ENCODE measurements at places on chromosomes 3 and 15.

DNA sequence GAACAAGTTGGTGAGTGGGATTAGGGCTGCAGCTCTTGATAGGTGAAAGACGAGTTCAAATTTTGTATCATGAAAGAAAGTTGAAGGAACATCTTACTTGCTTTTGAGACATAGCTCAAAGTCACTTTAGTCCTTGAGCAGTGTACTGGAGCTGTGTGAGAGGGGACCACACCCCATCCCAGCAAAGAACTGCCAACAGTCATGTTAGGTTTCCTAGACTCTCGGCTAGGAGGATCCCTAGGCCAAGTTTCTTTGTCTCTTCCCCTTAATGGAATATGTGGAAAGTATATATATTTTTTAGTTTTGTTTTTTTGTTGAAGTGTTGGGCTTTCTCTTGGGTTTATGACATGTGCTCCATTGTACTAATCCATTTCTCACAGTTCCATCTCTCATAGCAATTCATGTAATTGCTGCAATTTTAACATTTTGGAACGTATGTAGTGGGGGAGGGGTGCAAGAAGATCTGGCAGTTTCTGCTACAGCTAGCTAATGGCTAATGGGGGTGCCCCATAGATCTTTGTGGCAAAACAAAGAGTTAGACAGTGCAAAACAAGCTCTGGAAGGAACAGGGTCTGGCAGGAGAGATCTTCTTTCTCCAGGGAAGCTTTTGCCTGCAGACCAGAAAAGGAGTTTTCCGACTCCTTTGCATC, 25.1 kb downstream of the TLNRD1 start:
- DNase-seq: no peak

DNA sequence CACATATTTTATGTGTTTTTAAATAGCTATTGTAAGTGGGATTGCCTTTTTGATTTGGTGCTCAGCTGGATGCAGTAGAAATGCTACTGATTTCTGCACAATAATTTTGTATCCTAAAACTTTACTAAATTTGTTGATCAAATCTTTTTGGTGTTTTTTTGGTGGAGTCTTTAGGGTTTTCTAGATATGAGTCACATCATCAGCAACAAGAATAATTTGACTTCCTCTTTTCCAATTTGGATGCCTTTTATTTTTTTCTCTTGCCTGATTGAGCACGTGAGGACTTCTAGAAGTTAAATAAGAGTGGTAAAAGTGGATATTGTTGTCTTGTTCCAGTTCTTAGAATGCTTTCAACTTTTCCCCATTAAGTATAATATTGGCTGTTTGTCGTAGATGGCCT, 51.3 kb downstream of the TLNRD1 start:
- no peak for DNase-seq

DNA sequence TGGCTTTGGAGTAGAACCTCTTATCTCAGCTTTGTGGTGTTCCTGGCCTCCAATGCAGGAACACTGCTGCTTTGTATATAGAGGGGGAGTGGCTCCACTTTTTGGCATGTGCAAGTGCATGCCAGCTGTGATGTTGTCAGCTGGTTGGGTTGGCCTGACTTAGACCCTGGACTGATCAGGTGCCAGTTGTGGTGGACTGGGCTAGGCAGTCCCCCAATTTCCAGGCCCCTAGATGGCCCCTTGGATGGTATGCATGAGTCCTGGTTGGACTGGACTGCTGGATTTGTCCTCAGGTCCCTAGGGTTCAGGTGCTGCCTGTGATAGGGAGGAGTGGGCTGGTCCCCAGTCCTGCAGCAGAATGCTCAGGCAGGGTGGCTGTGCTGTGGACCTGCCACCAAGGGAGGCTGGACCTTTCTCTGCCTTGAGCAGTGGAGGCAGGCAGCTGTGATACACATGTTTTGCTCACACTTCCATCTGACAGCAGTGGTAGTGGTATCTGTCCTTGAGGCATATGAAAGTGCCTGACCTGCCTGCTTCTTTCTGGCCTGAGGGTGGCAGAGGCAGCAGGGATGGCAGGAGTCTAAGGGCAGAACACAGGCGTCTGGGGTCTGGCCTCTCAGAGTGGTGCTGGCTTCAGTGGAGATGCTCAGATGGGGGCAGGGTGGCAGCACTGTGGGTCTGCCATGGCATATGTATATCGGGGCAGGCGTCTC, 74.8 kb downstream of the STXBP5L start:
- no peak for DNase-seq

GRCh38 chr15:60343221-60343970, 54.4 kb downstream of the ANXA2 start:
- no peak for DNase-seq

- no peak for DNase-seq
These were observed 370.9 kb downstream of the NSUN3 start for GRCh38 chr3:94433811-94434210.

DNA sequence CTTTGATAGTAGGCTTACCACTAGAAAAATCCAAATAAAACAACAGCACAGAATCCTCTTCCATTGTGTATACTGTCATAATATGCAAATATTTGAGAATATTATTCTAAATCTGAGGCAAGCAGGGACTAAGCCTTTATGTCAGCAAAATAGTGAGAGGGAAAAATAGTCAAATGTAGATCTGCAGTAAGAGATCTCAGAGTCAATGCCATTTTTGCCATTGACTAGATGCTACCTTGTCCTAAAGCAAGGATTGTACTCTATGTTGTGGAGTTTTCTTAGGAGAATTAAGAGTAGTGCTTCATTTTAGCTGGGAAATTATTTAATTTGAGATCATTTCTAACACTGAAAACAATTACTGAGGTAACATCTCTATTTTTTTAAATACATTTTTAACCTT, 50.2 kb downstream of the IQCH start:
- DNase-seq: no peak

DNA sequence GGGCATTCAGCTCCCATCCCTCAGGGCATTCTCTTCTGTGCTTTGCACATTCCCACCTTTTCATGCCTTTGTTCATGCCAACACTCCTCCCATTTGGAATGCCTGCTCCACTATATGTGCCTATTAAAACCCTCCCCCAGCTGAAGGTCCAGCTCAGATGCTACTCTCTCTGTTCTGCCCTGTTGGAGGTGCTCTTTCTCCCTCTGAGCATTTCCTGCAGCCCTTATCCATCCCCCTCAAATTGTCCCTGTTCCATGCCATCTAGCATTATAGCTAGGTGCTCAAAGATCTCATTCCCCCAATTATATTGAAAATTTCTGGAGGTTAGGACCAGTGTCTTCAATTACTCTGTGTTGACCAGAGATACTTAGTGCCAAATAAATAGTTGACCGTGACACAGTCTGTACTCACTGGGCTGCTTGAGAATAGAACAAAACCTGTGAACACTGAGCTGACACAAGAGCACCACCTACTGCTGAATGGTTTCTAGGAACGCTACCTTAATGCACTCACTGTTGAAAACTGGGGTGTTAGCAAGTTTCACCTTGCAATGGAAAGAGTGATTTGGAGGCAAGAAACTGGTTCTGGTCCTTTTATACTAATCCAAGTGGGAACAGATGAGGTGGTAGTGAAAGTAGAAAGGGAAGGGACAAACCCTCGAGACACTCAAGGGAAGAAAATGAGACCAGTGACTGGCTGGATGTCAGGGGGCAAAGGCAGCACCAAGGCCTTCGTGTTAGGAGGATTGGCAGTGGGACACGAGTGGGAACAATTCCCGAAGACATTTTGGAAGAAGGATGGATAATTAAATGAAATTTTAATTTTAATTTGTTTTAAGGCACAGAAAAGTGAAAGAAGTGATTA, 289.8 kb upstream of the ROPN1 start:
- peak; percentile 28 for DNase-seq

GRCh38 chr3:124217542-124217941, 225.6 kb upstream of the ROPN1 start:
- DNase-seq: no peak

- no peak for DNase-seq
These were observed 3.7 kb upstream of the SLC6A6 start for GRCh38 chr3:14398797-14399106.

DNA sequence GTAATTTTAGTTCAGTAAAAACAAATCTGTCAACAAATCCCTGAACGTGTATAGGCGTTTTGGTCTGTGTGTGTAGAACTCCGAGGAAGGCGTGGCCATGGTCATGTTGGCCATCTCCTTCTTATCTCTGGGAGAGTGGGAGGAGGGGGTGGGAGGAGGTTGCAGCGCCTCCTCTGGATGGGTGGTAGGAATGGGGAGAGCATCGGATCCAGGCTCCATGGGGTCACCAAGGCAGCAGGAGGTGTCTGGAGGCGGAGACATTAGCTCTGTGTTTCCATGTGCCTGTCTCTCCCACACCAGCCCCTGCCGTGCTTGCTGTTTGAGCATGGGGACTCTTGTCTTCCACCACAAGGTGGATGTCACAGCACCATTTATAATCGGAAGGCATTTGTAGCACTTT, 34.5 kb upstream of the TRPM1 start:
- DNase-seq: no peak

- no peak for DNase-seq
These were observed 188.6 kb upstream of the TBL1XR1 start for GRCh38 chr3:177385831-177386301.

- DNase-seq: no peak
These were observed 10.7 kb upstream of the MYO5C start for GRCh38 chr15:52306270-52306669.

GRCh38 chr3:175108613-175109151, 249.5 kb downstream of the NAALADL2 start:
- DNase-seq: no peak

DNA sequence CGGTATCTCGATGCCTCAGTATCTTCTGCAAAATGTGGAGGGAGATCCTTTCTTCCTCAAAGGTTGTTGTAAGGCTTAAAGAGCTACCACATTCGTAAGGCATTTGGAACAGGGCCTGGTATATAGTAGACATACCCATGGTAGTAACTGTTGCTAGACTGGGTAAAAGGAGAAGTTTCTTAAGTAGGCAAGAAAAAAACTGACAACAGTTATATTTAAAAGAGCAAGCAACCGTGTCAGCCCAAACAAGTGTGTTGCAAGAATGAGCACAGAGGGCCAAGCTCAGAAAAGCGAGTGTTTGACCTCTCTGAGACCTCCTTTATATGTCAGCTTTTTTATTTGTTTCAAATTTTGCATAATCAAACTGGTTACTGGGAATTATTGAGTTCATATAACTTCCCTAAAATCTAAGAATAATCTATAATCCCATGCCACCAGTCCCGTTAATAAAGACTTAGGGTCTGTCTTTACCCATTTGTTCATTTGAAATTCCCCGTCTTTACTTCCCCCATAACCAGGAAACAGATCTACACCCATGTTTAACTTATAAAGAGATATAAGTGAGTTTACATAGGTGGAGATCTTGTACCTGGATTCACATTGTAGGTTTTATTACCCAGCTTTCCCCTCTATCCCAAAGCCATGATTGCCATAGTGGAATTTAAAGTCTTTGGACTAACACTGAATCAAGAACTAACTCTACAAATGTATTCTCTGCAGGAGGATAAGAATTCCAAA, 7.3 kb downstream of the B3GNT5 start:
- no peak for DNase-seq

DNA sequence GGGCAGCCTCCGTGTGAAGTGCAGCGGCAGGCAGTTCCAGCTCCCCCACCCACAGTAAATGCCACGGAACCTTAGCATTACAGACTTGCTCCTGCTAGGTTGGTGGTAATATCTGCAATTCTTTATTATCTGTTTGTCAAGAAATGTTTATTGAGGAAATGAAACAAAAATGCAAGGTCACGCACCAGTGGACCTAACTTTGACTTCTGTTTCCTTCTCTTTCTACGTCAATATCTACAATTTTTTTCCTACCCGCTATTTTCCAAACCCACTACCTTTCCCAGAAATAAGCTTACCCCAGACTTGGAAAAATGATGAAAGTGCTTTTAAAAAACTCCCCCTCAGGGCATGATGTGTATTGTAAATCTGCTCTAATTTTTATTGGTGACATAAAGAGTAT, 18.9 kb downstream of the ILDR1 start:
- no peak for DNase-seq

DNA sequence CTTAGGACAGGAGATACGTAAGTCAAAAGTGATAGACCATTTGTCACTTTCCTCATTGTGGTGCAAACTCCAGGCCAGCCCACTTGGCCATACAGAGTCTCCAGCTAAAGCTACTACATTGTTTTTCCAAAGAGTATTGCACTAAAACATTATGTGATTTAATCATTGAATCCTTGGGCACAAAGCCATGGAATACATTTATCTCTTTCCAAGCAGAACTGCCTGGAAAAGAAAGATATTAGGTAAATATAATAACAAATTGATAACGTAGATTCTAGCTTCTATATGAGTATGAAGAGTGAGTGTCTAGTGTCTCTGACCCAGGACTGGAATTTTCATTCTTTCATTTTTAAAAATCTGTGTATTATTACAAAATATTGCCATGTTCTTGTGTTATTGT, 863.7 kb upstream of the SEMA6D start:
- no peak for DNase-seq

DNA sequence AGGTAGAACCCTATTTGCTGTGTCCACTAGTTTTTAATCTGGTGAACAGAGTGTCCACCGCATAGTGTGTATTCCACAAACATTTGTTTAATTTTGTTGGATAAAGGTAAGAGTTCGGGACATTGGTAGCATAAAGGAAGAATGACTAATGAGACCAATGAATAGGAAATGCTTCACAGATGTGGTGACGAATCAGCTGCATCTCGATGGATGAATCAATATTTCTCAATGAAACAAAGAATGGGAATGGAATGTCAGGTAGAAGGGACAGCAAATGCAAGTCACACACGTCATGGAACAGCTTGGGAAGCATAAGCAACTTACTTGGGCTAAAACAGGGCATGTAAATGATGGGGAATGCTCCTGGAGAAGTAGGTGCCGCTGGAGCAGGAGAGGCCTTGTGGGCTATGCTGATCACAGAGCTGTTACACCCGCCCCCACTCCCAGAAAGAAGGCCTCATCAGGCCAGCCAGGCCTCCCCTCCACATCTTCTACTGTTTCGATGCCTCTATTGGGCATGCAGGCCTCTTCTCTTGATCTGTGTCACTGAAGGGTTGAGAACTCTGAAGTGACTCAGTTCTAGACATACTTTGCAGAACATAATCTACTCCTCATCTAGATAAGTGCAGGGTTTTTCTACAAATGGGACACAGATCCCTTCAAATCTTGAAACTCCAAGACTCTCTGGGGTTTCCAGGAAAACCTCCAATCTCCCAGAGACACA, 120.0 kb upstream of the GADL1 start:
- DNase-seq: no peak

GRCh38 chr3:129230311-129231019, 18.9 kb upstream of the COPG1 start:
- DNase-seq: no peak

GRCh38 chr3:134600685-134601463, 49.9 kb downstream of the KY start:
- DNase-seq: peak; percentile 62

DNA sequence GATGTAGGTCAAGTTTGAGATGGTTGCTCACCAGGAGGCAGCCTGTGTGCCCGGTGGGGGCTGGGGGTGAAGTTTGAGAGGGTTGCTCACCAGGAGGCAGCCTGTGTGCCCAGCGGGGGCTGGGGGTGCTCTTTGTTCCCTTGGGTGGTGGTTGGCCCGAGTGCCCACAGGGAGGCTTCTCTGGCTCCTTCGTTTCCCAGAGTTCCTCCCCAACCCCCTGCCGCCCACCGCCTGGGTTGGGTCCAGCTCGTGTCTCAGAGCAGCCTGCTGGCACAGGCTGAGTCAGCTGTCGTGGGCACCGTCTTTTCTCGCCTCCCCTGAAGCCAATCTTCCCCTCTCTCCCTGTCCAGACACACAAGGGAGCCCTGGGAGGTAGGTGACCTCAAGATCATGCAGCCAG, 3.1 kb downstream of the APBA2 start:
- DNase-seq: no peak

Data from putamen (tissue), 1 donor.